ENCODE measurements at places on chromosomes 7 and 10. TPM values are rescaled to one million over a fixed set of nuclear protein-coding genes. Genes with fewer than 3 reads are reported as not detected.
A peak's percentile ranks its signal among the peaks of the same experiment; 100 is the strongest.

The C10orf67 gene
- not detected for total RNA-seq

The GPR37 gene
- not detected for total RNA-seq

DNA sequence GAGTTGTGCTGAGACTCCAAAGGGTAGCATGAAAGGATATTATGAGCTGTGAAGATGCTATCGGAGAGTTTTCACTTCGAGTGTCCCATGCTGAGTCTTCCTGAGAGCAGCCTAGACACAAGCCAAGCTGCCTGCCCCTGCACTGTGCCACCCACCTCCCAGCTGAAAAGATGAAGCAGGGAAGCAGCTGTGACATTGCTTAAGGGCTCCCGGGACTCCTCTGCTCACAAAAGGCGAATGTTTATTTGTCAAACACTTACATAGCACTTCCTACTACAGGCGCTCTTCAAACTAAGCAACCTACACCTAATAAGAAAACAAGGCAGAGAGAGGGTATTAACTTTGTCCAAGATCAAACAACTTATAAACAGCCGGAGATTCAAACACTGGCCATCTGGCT lies 95.6 kb downstream of the OSBPL3 start:
- H3K27ac ChIP-seq: peak overlapping the region; percentile 5
- H3K4me3 ChIP-seq: no peak overlapping the region
- peaks cover 68% of the 10 kb centered on the region for H3K36me3 ChIP-seq
- no peak for DNase-seq
- peaks cover 74% of the 10 kb centered on the region for H3K4me1 ChIP-seq

DNA sequence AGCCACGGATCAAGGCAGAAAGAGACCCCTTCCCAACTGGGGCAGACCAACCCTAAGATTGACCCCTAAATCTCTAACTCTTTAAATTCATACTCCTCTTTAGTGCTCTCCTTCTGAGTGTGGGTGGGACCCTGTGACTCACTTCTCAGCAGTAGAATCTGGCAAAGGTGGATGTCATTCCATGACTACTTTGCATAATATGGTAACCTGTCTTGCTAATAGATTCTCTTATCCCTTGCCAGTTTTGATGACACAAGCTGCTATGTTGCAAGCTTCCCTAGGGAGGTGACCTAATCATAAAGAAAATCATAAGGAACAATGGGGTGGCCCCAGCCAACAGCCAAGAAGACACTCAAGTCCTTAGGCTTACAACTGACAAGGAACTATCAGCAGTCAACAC lies 155.4 kb upstream of the VWC2 start:
- no peak overlapping the region for H3K4me3 ChIP-seq
- no peaks in the 10 kb centered on the region for H3K4me1 ChIP-seq
- no peak overlapping the region for H3K27ac ChIP-seq
- no peak for DNase-seq

GRCh38 chr10:44008270-44008916 lies 359.7 kb upstream of the ZNF32 start:
- peaks cover 2% of the 10 kb centered on the region for H3K27me3 ChIP-seq
- DNase-seq: no peak
- no peak overlapping the region for H3K27ac ChIP-seq
- H3K4me1 ChIP-seq: peaks cover 6% of the 10 kb centered on the region
- no peak overlapping the region for H3K4me3 ChIP-seq

GRCh38 chr10:118209215-118209614 lies 132.9 kb downstream of the FAM204A start:
- DNase-seq: no peak
- H3K27ac ChIP-seq: no peak overlapping the region
- no peaks in the 10 kb centered on the region for H3K36me3 ChIP-seq
- no peaks in the 10 kb centered on the region for H3K4me1 ChIP-seq

DNA sequence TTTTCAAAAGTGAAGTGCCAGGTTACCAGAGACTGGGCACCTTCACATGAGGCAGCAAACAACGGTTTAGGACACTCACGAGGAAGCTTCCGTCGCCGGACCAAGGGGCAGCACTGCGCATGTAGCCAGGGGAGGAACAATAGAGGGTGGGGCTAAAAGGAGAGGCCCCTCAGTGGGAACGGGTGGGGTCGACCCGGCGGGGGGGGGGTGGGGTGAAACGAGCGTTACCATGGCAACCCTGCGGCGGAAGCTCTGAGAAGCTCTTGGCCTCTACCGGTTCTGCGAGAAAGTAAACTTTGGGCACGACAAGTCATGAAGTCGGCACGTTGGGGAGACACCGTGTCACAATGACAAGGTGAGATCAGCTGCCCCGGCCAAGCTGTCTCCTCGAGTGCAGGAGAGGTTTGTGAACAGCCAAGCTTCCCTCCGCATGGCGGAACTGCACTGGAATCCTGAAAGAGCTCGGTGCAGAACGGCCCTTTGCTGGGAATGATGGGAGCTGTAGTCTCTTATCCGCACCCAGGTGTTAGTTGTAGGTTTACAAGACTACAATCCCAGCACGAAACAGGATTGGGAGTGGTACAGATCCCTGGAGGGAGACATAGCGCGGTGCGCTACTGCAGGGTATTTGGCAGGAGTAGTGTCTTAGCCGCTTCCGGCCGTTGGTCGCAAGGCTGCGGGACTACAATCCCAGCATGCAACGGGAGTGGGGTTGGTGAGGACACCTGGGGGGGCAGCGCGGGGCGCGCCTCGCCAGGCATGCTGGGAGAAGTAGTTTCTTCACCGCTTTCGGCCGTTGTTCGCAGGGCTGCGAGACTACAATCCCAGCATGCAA lies 72.8 kb upstream of the ZNF722 start:
- H3K27me3 ChIP-seq: no peaks in the 10 kb centered on the region
- peak overlapping the region; percentile 84 for H3K4me3 ChIP-seq

The HOXA7 gene
- total RNA-seq: not detected

GRCh38 chr7:155710530-155710929 lies 66.1 kb downstream of the RBM33 start:
- peaks cover 2% of the 10 kb centered on the region for H3K4me1 ChIP-seq
- peaks cover 46% of the 10 kb centered on the region for H3K36me3 ChIP-seq
- no peak overlapping the region for H3K27ac ChIP-seq
- no peaks in the 10 kb centered on the region for H3K27me3 ChIP-seq
- H3K4me3 ChIP-seq: no peak overlapping the region

The COBL gene
- total RNA-seq: not detected

- no peak for DNase-seq
- no peak overlapping the region for H3K27ac ChIP-seq
- no peaks in the 10 kb centered on the region for H3K27me3 ChIP-seq
Observed at GRCh38 chr7:2023877-2024566, 208.7 kb downstream of the MAD1L1 start.

DNA sequence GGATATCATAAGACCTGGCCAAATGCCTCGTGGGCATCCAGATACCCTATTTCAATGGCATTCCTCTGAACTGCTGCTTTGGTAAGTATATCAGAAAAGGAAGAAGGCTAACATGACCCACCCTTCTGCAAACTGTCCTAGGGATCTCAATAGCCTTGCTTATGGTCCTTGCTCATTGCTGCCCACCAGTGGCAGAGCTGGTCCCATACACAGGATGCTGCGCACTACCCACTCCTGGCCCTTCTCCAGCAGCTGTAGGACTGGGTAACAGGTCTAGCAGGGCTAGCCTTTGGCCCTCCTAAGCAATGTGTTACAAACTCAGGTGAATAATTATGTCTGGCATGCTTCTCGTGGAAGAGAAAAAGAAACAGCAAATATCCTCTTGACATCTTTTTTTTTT lies 72.5 kb downstream of the C10orf90 start:
- no peak for DNase-seq
- no peak overlapping the region for H3K27ac ChIP-seq
- no peak overlapping the region for H3K4me3 ChIP-seq
- no peaks in the 10 kb centered on the region for H3K36me3 ChIP-seq
- no peaks in the 10 kb centered on the region for H3K4me1 ChIP-seq

DNA sequence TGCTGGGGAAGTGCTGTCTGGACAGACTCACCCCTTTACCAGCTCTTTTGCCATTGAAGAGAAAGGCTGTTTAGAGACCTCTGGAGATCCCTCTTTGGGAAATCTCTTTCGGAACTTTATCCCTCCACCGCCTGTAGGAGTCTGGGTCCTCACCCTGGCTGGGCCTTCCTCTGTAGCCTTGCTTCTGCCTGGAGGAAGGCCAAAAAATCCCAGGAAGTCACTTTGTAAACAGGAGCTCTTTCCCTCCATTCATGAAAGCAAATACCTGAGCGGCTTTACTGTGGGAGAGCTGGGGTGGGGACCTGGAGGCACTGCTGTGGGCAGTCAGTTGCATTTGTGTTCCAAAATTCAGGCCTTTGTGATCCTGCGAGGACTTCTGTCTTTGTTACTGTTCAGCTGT lies 126.2 kb downstream of the KLF6 start:
- H3K27me3 ChIP-seq: peaks cover 27% of the 10 kb centered on the region
- H3K27ac ChIP-seq: no peak overlapping the region
- DNase-seq: no peak
- H3K4me1 ChIP-seq: peaks cover 6% of the 10 kb centered on the region
- no peaks in the 10 kb centered on the region for H3K36me3 ChIP-seq

- no peaks in the 10 kb centered on the region for H3K36me3 ChIP-seq
- H3K4me3 ChIP-seq: no peak overlapping the region
- no peaks in the 10 kb centered on the region for H3K4me1 ChIP-seq
- no peaks in the 10 kb centered on the region for H3K27me3 ChIP-seq
- no peak for DNase-seq
Observed at GRCh38 chr7:28758186-28758585, 199.9 kb downstream of the TRIL start.

The RSPH10B gene
- total RNA-seq: 0.59 TPM

DNA sequence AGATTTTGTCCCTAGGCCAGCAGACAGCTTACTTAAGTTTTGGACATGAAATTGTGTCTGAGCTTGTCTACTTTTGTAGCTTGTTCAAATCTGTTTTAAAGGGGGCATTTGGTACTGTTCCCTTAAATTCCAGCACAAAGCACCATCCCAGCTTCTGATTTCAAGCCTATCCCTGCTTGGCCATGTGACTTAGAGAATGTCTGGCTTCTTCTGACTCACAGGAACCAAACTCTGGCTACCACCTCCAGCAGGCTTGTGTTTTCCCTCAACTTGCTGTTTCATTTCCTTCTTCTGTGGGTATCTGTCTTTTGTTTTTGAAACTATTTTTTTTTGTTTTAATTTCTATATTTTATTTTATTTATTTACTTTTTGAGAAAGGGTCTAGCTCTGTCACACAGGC lies 97.9 kb upstream of the FZD8 start:
- H3K27ac ChIP-seq: no peak overlapping the region
- no peaks in the 10 kb centered on the region for H3K4me1 ChIP-seq
- DNase-seq: no peak

The MDH2 gene
- total RNA-seq: 285 TPM

The HECTD2 gene
- 8.2 TPM for total RNA-seq

- H3K4me1 ChIP-seq: no peaks in the 10 kb centered on the region
- no peak for DNase-seq
- H3K27me3 ChIP-seq: no peaks in the 10 kb centered on the region
- no peaks in the 10 kb centered on the region for H3K36me3 ChIP-seq
- H3K27ac ChIP-seq: no peak overlapping the region
- no peak overlapping the region for H3K4me3 ChIP-seq
Observed at GRCh38 chr10:121062115-121062514, 211.0 kb downstream of the WDR11 start.

DNA sequence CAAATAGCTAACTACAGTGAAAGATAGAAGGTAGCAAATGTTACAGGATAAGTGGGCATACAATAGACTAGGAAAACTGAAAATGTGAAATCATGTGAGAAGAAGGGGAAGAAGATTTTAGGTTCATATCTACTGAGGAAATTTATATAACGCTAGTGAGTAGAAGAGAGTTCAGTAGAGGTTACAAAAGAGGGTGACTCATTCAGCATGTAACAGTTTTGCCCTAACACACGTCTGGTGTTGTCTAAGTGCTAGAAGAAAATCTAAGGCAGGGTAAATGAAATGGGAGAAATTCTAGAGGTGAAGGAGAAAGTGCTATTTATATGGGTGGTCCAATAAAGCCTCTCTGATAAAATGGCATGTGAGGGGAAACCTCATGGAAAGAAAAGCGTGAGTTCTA lies 731.4 kb upstream of the POT1 start:
- no peak for DNase-seq
- no peak overlapping the region for H3K27ac ChIP-seq
- no peaks in the 10 kb centered on the region for H3K27me3 ChIP-seq
- no peaks in the 10 kb centered on the region for H3K4me1 ChIP-seq
- no peak overlapping the region for H3K4me3 ChIP-seq

The TAS2R5 gene
- 0.62 TPM for total RNA-seq

- no peaks in the 10 kb centered on the region for H3K27me3 ChIP-seq
- H3K27ac ChIP-seq: no peak overlapping the region
- no peaks in the 10 kb centered on the region for H3K36me3 ChIP-seq
- H3K4me3 ChIP-seq: no peak overlapping the region
- DNase-seq: no peak
- no peaks in the 10 kb centered on the region for H3K4me1 ChIP-seq
Observed at GRCh38 chr7:2157473-2158279, 75.1 kb downstream of the MAD1L1 start.

GRCh38 chr7:90484706-90485105 lies 15.3 kb downstream of the PTTG1IP2 start:
- DNase-seq: no peak
- H3K4me3 ChIP-seq: no peak overlapping the region
- H3K27ac ChIP-seq: no peak overlapping the region
- peaks cover 3% of the 10 kb centered on the region for H3K27me3 ChIP-seq
- no peaks in the 10 kb centered on the region for H3K36me3 ChIP-seq

The ANKRD1 gene
- total RNA-seq: not detected

The PLA2G12B gene
- not detected for total RNA-seq

Measured in activated T-helper 2 cell treated with anti-CD3 and anti-CD28 coated beads, Interferon-gamma antibody, Interleukin-2, Interleukin-4, amounts not matched to agents 10 μg/mL and 5 μg/mL and 100 μg/mL, durations not matched to agents 14 hours and 24 hours and 36 hours (primary cell).